ENCODE measurements at places on chromosomes 6 and 20.

GRCh38 chr6:41779788-41780550 lies at the start of gene FRS3:
FRS3 (minus strand) TSS chr6:41779900; CDS start chr6:41776987, 2,913 bp downstream.
- peak; percentile 100 for DNase-seq

- no peak for DNase-seq
These were observed 67.3 kb downstream of the SLC22A23 start for GRCh38 chr6:3389390-3390167.

DNA sequence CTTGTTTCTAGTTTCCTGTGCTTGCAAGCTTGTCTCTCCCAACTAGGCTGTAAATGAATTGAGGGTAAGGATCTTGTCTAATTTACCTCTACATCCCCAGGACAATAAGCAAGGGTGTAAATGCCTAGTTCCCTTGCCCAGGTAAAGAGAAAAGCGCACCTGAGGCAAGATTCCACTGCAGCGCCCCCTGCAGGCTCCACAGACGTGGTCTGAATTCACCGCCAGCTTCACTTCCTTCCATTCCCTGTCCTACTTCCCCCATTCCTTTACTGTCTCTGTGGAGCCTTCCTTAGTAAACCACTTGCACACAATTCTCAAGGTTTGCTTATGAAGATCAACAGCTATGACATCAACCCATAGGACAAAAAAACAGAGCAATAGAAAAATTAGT lies 42.3 kb downstream of the ANKEF1 start:
- no peak for DNase-seq

DNA sequence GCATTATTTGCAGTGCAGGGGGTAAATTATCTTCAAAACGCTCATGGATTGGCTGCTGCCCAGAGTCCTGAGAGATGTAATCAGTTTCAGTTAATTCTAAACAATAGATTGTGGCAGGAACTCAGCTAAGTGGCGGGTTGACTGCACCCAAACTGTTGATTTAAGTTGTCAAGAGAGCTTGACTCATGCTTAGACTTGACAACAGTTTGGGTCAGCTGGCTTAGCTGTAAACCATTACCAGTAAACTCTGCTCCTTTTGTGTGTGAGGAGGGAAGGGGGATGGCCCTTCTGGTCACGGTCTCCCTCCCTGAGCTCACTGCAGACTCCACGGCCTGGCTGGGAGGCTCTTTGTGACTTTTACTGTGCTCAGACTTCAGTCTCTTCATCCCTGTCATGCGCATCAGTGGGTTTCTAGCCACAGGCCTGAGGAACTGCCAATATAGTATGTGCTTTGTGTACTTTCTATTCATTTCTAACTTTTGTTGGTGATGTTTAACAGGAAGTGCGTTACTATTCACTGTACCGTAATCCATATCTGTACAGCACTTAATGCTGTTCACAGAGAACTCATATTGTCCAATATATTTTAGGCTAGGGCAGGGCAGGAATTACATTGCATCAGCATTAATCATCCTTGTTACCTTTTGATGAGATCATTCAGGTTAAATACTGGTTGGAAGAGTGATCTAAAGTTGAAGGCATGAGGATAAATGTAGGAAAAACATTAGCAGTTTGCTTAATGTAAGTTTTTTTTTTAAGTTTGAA lies 488.3 kb downstream of the CDKAL1 start:
- no peak for DNase-seq

- no peak for DNase-seq
These were observed 198.9 kb downstream of the CLIC5 start for GRCh38 chr6:45816674-45817297.

DNA sequence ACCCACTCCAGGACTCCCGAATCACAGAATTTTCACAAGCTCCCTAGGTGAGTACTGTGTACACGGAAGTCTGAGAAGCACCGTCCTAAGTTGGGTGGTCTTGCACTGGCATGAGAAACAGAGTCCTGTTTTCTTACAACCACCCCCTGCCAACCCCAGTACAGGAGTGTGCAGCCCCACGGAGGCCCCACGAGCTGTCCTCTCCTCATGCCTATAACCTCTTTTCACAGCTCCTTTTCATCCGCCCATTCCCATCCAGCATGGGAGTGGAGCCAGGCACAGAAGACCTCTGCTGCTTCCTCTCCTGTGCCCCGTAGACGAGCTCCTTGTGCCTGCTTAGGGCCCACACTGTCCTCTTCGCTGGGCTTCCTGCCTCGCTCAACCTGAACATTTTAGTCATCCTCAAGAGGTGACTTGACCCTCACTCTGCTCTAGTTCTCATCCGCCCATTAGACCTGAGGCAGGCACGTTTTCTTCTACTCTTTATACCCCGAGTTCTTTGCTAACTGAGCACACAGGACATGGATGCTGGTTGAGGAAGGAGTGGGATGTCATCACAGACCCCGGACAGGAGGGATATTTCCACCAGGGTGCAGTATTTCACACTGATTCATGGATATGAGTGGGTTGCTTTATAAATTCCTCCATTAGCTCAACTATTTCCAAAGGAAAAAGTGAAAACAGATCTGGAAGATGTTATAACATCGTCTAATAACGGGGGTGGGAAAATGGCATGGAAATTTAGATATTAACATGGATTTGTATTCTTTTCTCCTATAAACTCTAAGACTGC lies 160.5 kb downstream of the TTLL2 start:
- DNase-seq: no peak

GRCh38 chr20:25218109-25218486 lies 22.6 kb downstream of the ENTPD6 start:
- DNase-seq: no peak

DNA sequence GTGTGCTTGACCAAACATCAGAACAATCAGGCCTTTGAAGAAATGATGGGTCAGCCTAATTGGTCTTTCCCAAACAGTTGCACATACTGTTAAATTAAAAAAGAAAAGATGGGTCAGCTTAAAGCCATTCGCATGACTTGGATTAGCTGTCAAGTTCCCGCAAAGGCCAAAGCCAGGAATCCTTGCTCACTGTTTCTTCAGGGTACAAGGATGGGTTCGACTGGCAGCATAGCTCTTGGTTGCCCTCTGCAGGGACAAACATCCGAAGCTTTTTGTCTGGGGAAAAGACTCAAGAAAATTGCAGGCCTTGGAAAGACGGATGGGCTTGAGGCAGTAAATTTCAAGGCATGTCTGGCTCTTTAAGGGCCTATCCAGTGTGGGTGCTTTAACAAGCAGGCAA lies 168.0 kb downstream of the HDGFL1 start:
- no peak for DNase-seq

DNA sequence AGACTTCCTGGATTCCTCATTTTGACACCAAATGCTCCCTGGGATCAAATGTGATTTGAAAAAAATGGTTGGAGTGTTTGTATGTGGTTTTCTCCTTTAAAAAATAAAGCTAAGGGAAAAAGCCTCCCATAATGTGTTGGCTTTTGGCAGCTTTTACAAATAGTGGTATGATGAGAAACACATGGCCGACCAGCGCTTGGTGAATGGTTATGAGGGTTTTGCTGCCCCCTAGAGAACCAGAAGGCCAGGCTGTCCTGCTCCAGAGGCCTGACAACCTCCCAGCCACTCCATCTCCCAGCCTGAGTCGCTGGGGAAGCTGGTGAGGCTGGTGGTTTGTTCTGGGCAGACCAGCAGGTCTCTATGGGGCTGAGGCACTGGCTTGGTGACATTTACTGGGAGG lies 69.3 kb downstream of the CLIC5 start:
- DNase-seq: no peak

DNA sequence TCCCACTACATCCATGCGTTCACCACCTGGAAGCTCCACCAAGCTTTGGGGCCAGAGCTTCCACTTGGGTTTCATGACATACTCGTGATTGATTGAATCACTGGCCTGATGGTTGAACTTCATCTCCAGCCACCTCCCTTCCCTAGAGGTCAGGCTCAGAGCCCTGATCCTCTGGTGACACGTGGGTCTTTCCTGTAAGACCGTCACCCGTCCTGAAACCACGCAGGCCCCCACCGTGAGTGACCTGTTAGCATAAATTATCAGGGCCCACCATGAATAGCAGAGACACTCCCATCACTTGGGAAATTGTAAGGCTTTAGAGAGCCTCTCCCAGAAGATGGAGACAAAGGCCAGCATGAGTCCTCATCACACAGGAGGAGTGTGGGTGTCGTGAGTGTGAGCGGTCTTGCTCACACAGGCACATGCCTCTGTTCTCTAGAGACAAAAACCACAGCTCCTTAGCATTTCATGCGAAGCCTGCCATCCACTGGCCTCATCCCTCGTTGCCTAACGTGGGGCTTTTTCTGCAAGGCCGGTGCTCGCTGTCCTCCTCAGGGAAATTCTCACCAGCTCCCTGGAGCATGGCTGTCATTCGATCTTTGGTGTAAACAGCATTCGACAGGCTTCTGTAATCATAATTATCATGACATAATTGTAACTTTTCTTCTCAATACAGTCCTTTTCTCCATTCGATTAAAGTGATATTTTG lies 65.1 kb upstream of the DUSP22 start:
- DNase-seq: no peak

Data from stimulated activated CD8-positive, alpha-beta memory T cell treated with anti-CD3 and anti-CD28 coated beads, Interleukin-15, amount 100 ng/mL, for 1 hour (primary cell).